ENCODE measurements at places on chromosomes 5 and 9. TPM values are rescaled to one million over a fixed set of nuclear protein-coding genes. Genes with fewer than 3 reads are reported as not detected.

PDE6A gene
- not detected for total RNA-seq

PCDHA4 gene
- 29.7 TPM for total RNA-seq

IFNA13 gene
- not detected for total RNA-seq

SLCO6A1 gene
- total RNA-seq = 0.31 TPM

GARIN3 gene
- not detected for total RNA-seq

FBXW11 gene
- total RNA-seq = 123 TPM

CDK9 gene
- 66.7 TPM for total RNA-seq

OTP gene
- total RNA-seq = not detected

TLR4 gene
- total RNA-seq = 4.1 TPM

ARID3C gene
- 0.63 TPM for total RNA-seq

PRUNE2 gene
- 29.1 TPM for total RNA-seq

DDX46 gene
- 63.2 TPM for total RNA-seq

BICD2 gene
- 42.6 TPM for total RNA-seq

SAXO1 gene
- total RNA-seq = under 0.01 TPM

PCDHB11 gene
- 24.1 TPM for total RNA-seq

EIF4E1B gene
- 0.31 TPM for total RNA-seq

IL13 gene
- total RNA-seq = not detected

ELAVL2 gene
- 208 TPM for total RNA-seq

CCDC192 gene
- not detected for total RNA-seq

CACNA1B gene
- total RNA-seq = 62.0 TPM

ALDH7A1 gene
- 64.2 TPM for total RNA-seq

WNK2 gene
- 86.1 TPM for total RNA-seq

FOXD4L3 gene
- not detected for total RNA-seq

PCDHGA11 gene
- 40.4 TPM for total RNA-seq

FGF10 gene
- 1.3 TPM for total RNA-seq

GFI1B gene
- total RNA-seq = not detected

TMC1 gene
- 0.94 TPM for total RNA-seq

TMEM171 gene
- 0.94 TPM for total RNA-seq

IL4 gene
- total RNA-seq = not detected

ARL14EPL gene
- total RNA-seq = not detected

PCDHGA2 gene
- total RNA-seq = 11.9 TPM

SMIM33 gene
- not detected for total RNA-seq

RETREG1 gene
- total RNA-seq = 67.9 TPM

PCSK5 gene
- total RNA-seq = 17.5 TPM

PTGS1 gene
- total RNA-seq = 0.31 TPM

SLC36A2 gene
- not detected for total RNA-seq

PCDHGA5 gene
- 17.8 TPM for total RNA-seq

CCNI2 gene
- 0.94 TPM for total RNA-seq

FBN2 gene
- 8.8 TPM for total RNA-seq

HSD17B4 gene
- total RNA-seq = 190 TPM

All from parietal lobe (tissue), 2 donors.